Stimulated activated CD4-positive, alpha-beta T cell treated with anti-CD3 and anti-CD28 coated beads, Interleukin-15, amount 100 ng/mL, for 1 hour (primary cell): ENCODE measurements at places on chromosomes 4 and X.

- no peak for DNase-seq
Measured at GRCh38 chr4:40515037-40515397, 114.6 kb downstream of the RBM47 start.

GRCh38 chrX:115560978-115561604 lies at the start of gene PLS3:
PLS3 (plus strand) TSS chrX:115561174; CDS start chrX:115610251, 49,077 bp downstream.
- no peak for DNase-seq

GRCh38 chrX:73683236-73683859 lies 120.4 kb downstream of the CHIC1 start:
- no peak for DNase-seq

DNA sequence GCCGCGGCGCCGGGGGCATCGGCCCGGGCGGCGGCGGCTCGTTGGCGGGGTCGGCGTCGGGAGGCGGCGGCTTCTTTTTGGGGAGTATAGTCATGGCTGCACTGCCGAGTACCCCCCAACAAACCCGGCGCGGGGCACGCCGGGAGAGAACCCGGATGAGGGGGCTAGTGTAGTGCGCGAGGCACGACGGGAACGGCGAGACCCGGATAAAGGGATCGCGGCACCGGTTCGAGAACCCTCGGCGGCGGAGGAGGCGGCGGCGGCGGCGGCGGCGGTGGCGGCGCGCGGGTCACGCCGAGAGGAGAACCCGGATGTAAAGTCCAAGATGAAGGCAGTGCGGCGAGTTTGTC lies at the start of gene OTUD5:
Gene OTUD5, minus strand, starts transcription at position 131 of the 350 bp plus-strand sequence. Its CDS starts 37 bp downstream, at position 94.
- peak; percentile 43 for DNase-seq

DNA sequence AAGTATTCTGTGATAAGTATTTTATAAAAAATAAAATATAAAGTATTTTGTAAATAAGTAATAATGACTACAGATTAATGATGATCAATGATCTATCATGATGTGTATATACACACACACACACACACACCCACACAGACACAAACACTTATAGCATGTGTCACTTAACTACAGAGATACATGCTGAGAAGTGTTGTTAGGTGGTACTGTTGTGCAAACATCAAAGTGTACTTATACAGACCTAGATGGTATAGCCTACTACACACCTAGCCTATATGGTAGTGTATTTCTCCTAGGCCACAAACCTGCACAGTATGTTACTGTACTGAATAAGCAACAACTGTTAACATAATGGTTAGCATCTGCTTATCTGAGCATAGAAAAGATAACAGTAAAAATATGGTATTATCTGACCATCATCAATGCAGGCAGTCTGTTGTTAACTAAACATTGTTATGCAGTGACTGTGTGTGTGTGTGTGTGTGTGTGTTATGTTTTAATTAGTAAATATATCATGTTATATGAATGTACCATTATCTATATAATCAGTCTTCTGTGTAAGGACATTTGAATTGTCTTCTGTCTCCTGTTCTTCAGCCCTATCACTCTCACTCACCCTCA lies 138.2 kb downstream of the CAMK2D start:
- no peak for DNase-seq

- no peak for DNase-seq
Measured at GRCh38 chr4:2280531-2281300, 18.8 kb upstream of the MXD4 start.

DNA sequence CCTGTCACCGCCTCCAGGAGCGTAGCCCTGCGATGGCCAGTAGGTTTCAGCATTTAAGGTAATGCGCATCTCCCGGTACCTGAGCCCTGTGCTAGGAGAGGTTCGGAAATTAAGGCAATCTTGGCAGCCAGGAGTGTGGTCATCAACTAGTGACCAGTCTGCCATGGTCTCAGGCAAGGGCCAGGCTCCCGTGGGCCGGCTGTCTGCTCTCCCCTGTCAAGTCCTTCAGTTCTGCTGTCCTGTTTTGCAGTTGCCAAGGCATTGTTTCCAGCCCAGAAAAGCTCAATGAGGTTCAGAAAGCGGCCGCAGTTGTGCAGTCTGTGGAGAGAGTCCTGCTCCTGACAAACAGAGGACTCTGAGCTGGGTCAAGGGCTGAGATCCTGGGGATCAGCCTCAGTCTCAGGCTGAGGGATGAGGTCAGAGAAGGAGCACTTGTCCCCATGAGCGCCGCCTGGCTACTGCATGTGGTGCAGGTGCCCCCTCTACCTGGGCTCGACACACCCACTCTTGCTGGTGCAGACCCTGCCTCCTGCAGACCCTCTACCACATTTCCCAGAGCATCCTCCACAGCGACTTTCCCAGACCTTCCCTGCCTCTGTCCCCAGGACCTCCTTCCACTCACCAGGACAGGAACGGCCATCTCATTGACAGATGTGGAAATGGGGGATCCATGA lies 53.4 kb upstream of the PSAPL1 start:
- no peak for DNase-seq

- DNase-seq = no peak
Measured at GRCh38 chrX:56784666-56785065, 55.6 kb downstream of the NBDY start.

GRCh38 chr4:72286185-72286584 lies 254.4 kb downstream of the NPFFR2 start:
- DNase-seq = no peak

DNA sequence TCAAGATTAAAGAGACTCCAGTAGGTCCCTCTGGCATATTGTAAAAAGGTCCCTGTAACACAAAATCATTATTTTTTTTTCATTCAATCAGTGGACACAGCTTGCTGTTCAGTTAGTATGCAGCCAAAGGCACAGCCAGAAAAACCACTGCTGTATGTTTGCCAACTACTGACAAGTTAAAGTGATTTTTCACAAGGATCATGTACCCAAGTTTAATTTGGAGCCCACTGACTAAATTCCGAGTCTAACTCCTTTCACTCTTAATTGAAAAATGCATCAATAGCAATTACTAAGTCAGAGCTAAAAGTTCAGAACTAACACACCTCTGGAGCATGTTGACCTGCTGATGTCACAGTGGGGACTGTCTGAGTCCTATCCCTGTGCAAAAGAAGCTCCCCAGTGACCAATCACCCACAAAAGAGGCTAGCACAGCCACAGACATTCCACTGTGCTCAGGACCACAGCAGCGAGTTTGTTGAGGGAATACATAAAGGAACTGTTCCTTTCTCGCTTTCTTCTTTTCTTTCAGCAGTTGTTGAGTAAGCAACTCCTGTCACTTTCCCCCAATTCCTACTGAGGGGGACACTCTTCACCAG lies 60.4 kb downstream of the STX18 start:
- DNase-seq = no peak

GRCh38 chr4:177251237-177251636 lies 58.4 kb upstream of the NEIL3 start:
- no peak for DNase-seq

- DNase-seq = no peak
Measured at GRCh38 chr4:86846921-86847320, 2.3 kb downstream of the SLC10A6 start.

DNA sequence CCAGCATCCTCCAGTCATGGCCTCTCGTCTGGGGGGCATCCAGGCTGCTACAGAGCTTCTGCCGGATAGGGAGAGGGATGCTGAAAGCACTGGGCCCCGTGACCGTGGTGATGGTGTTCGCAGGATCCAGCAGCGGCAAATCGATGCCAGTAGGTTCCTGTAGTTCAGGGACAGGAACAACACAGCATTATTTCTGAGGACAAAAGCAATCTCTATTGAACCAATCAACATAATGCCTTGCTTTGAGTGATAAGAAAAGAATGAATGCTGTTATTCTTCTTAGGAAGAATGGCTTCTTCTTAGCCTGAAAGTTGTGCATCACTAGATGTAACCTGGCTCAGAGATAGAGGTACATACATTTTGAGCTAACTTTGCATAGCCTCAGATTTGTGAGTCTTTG lies 378.6 kb downstream of the UNC5C start:
- no peak for DNase-seq

GRCh38 chrX:97609938-97610337 lies 726.2 kb downstream of the RPA4 start:
- DNase-seq = no peak

DNA sequence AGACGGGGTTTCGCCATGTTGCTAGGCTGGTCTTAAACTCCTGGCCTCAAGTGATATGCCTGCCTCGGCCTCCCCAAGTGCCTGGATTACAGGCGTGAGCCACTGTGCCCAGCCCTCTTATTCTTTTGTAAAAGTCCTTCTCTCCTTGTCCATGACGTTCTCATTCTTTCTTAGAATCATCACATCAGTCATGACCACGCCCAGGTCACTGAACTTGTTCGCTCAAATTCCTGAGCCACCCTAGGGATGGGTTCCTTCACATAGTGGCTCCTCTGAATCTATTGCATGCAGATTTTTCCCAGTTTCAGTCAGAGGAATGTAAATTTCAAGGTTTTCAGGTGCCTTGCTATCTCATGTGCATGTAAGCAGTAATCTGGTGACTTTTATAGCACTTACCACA lies 15.7 kb downstream of the JADE1 start:
- DNase-seq = no peak

DNA sequence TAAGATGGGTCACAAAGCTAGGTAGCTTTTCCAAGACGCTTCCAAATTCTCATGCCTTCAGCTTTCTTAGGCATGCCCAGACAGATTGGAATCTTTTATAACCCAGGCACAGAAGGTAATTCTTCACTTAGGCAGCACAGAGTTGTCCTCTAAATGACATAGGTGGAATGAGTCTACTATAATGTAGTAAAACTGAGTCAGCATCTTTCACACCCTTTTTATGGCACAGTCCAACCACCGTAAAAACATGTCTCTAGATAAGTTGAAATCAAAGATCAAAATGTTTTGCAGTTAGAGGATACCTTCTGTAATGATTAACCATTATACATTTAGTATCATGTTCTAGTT lies 128.4 kb upstream of the FAT1 start:
- DNase-seq = no peak

DNA sequence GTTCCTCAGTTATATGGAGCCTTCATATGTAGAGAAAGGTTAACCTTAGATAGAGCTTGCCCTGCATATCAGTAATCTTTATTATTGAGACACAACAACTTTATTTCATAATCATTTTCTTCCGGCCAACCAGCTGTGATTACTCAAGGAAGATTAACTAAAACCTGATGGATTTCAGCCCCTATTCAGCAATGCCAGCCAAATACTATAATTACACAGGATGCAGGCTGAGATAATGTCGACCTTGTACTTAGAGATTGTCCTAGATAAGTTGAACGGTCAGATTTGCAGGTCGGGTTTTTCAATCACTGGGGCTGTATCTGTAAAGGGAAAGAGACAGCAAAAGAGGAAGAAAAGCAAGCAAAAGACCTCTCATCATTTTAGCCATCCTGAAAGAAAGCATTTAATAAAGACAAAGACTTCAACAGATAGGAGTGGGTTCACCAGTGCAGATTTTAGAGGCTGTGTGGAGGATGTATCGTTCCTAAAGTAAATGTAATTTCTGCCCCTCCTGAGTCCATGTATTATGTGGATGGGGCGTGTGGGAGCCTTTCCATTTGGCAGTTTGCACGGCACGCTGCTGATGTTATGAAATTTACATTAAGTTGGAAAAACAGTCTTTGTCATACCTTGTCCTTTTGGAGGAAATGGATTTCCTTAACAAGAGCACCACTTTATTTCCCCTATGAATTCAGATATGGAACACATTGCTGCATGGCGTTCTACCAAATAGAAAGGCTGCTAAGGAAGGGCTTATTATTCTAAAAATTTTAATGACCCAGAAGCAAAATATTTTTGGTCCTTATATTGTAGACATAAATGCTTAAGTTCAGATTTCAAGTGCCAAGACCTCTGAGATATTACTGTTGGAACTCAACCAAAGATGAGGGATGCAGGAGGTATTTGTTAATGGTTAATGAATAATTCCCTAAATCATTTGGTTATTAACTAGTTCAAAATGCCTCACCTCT lies 496.7 kb downstream of the SPRY1 start:
- no peak for DNase-seq

DNA sequence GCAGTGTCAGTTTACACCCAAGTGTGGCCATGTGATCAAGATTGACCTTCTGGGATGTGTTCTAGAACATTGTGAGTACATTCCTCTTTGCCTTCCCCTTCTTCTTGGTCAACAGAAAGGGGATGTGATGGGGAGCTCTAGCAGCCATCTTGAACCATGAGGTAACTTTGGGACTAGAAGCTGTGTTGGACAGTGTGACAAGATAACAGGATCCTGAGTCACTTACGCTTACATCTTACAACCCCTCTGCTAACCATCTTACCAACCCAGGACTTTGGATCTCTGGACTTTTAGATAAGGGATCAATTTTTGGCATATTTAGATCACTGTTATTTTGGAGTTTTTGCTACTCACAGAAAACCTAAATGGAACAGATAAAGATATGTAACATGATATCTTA lies 625.6 kb downstream of the BCOR start:
- no peak for DNase-seq

DNA sequence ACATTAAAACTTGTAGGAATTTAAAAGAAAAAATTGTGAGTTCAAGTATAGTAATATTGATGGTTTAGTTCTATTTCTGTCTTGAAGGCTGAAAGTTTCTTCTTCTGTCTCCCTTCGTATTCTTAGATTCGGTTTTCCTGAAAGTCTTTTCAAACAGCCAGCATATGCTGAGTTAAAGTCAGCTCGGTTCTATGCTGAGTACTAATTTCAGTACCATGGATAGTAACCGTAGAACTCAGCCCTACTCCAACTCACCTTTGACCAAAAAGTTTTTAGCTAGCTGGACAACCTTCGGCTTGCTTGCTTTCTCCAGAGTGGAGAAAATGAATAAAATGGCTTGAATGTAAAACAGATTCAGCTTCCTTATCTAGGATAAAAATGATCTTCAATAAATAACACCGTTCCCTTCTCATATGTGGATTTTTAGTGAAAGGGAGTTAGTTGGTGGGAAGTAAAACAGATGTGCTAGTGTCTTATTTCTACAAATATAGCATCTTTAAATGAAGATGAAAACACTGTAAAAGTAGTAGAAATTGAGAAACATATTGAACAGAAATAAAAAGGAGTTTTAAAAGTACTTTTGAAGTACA lies 5.2 kb downstream of the POU4F2 start:
- DNase-seq = no peak

GRCh38 chrX:31420711-31421151 lies 348.9 kb upstream of the FTHL17 start:
- DNase-seq = no peak

DNA sequence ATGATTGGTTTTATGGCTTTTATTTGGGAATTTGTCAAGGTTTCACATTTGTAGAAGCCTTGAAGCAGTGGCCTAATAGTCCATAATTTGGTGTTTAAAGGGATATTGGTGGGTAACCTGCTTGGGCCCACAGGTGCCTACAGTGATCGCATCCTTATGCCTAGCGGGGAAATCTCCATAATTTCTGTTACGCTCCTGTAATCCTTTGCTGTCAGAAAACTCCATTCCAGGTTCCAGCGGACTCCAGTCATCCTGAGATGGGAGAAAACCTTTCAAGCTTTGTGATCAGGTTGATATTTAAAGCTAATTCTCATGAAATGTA lies 257.0 kb upstream of the JADE1 start:
- no peak for DNase-seq

GRCh38 chr4:188107931-188108843 lies 1.2 kb downstream of the TRIML2 start:
- DNase-seq = no peak

DNA sequence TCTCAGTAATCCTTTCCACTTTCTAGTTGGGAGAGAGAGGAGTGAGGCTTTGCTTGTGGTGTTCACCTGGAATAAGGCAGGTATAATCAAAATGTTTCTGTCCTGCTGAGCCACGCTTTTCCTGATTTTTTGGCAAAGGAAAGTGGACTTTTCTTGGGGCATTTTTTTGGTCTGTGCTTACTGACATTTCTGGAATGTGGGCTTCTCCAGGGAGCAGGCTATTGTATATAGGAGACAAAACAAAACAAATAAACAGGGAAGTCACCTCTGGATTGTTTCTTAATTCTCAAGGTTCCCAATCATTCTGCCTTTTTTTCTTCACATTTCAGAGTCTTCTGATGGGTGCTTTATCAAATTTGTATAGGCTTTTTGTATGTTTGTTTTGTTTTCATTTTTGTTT lies 25.7 kb upstream of the RP2 start:
- no peak for DNase-seq
